ENCODE measurements at places on chromosomes 3 and 15.

DNA sequence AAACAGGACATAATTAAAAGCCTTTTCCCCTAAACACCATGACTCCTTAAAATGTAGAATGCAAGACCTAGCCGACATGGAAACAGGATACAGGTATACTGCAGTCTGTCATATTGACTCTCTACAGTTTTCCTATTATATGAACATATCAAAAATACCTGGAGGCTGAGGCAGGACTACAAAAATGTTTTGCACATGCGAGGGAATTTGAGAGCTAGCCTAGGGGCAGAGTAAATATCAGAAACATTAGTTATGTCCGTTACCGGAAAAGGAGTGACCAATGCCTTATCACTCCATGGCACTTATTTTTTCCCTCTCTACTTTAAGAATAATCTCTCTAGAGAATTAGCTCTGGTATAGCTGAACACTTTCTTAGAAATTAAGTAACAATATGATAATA is 732.3 kb downstream of the TUSC7 start:
- no peak for DNase-seq

DNA sequence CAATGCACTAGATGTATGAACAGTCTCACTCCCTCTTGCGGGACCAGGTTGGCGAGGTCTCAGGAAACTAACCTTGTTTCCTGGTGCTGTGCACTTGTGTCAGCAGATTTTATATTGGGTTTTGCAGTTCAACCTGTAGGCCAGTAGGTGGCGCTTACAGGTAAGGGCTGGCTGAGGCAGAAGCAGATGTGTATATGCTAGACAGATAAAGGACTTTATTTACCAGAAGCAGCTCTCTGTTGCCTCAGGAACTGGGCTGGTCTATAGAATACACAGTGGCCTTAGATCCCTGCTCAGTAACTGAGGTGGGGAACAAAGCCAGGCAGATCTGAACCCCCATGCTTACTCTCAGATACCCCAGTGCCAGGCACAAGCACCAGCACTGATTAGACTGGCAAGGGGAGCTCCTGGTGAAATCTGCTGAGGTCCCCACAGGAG is 296.8 kb downstream of the DOCK3 start:
- peak; percentile 30 for DNase-seq

DNA sequence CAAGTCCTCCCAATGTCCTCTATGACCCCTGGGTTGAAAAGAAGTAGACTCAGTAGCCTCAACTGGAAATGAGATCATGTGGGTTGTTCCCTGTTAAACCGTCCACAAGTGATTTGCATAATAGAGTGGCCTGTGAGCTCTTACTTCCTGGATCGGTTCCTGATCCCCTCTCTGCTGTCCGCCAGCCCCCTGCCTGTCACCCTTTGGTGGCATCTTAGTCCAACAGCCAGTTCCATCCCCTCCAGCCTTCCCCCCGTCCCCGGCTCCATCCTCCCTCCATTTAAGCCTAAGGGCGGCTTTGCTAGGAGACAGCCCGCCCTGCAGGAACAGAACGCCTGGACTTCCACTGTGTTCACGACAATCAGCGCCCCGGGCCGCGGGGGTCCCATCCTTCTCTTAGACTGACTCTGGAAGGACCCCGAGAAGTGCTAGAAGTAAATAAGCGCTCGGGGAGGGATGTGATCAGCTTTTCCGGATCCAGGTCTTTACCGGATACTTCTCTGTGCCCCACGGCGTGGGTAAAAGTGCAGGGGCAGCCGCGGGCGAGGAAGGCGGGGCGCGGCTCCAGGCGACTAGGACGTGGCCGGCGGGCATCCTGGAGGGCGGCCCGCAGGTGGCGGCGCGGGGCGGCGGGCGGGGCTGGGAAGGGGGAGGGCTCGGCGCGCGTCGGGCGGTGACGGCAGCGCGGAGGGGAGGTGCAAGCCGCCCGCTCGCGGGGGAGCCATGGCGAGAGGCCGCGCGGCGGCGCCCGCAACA is 51.2 kb upstream of the ULK4 start:
- peak; percentile 59 for DNase-seq

DNA sequence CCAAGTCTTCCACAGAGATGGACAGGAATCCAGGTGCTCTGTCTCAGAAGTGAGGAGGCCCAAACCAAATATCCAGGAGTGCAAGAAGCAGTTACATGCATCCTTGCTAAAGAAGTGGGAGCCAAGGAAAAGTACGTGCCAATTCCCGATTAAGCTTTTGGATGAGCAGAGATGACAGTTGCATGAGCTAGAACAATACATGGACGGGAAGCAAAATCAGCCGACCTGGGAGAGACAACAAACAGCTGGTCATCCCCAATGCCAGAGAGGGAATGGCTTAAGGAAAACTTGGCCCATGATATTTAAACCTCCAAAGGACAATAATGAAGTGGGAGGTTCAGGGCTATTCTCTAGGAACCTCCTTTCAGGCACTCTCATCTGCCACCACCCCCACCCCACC is 86.0 kb upstream of the ABHD17C start:
- no peak for DNase-seq

DNA sequence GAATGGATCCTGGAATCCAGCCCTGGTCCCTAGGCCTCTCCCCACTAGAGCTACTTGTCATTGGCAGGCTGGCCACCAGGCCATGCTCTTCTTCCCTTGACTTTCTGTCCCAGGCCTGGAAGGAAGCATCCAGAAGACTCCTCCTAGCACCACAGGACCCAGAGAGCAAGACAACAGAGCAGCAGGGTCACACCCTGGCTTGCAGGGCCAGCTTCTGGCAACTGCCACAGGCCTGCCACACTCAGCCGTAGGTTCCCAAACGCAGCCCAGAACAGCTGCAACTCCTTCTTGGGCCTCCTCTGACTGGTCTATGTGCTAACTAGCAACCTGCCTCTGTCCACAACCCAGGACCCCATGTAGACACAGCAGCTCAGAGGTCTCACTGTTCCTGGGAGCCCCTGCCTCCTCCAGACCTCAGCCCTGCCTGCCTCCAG is 36.8 kb upstream of the RPL32 start:
- no peak for DNase-seq

DNA sequence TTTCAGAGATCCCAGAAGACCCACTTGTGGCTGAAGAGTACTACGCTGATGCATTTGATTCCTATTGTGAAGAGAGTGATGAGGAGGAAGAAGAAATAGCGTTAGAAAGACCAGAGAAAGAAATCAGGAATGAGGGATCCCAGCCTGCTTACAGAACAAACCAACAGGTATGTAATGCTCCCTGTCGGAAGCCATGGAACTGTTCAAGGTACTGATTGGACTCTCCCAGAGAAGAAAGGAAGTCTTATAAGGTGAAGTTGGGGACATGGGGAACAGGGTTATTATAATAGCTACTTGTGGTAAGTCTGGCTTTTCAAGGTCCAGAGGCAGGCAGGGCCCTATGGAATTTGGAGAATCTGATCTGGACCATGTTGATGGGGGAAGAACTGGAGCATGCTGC is 153.1 kb upstream of the NUDT16 start:
- no peak for DNase-seq

DNA sequence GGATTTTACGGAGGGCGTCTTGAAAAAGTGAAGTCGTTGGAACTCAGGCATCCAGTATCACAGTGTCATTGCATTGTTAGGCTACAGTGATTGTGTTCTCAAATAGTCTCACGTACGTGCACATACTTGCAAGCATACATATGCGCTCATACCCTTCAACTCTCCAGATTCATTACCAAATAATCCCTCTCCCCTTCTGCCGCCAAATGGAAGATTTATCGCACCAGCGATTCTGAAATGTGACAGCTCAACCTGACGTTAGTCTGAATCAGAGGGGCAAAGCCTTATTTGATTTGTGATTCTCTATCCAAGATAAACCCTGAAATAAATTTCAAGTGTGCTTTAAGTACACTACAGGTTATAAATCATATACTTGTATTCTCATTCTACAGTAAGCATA is 119.4 kb downstream of the GADL1 start:
- peak; percentile 60 for DNase-seq

- peak; percentile 51 for DNase-seq
Measured at GRCh38 chr15:90031231-90031791, 30.2 kb downstream of the ZNF710 start.

DNA sequence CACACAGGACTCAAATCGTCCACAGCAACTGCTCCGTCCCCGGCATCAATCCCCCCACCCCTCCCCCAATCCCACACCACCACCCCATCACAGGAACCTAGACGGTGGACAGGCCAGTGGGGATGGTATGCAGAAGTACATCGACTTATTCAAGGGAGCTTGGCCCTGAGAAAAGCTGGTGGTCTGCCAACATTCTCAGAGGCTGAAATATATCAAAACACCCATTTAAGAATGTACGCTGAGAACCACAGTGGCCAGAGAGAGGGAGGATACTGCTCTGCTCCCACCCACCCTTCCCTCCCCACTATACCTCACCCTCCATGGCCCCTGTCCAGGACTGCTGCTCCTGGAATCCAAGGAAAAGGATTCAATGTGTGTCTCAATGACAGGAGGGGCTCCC is 12.4 kb upstream of the USP3 start:
- DNase-seq = peak; percentile 81

All from fibroblast of skin of right quadriceps (primary cell).